Fibroblast of the conjunctiva (primary cell): ENCODE measurements at places on chromosomes 6 and 20.

- DNase-seq, result no peak
Observed at GRCh38 chr6:145028144-145028818, 707.0 kb downstream of the EPM2A start.

DNA sequence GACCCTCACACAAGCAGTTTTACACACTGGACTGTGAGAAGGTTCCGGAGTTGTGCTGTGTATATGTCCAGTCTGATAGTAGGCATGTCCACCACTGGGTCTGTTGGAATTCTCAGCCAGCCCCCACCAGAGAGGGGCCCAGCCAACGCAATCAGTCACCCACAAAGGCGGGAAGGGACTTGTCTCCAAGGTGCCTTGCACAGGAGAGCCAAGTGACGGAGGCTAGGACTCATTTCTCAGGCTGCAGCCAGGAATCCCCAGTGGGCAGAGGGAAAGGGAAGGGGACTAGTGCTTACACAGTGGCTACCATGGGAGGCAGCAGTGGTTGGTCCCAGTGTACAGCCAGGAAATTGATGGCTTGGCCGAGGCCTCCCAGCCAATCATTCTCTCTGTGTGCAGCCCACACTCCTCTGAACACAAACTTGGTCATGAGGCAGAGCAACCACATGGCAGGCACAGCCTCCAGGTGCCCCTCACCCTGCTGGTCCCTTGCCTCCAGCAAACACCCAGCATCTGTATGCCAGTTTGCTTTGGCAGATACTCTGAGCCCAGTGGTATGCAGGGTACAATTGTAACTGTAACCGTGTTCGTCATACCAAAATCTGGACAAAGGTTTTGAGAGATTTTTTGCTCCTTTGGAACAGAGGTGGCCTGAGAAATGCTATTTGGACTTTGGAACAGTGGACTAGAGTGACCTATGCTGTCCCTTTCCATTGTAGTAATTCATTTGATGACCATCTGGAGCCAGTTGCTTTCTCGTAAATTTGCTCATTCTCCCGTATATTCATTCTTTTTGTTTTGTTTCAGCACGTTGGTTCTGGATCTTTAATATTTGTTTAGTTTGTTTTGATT lies 72.9 kb upstream of the MYL9 start:
- DNase-seq, result no peak

DNA sequence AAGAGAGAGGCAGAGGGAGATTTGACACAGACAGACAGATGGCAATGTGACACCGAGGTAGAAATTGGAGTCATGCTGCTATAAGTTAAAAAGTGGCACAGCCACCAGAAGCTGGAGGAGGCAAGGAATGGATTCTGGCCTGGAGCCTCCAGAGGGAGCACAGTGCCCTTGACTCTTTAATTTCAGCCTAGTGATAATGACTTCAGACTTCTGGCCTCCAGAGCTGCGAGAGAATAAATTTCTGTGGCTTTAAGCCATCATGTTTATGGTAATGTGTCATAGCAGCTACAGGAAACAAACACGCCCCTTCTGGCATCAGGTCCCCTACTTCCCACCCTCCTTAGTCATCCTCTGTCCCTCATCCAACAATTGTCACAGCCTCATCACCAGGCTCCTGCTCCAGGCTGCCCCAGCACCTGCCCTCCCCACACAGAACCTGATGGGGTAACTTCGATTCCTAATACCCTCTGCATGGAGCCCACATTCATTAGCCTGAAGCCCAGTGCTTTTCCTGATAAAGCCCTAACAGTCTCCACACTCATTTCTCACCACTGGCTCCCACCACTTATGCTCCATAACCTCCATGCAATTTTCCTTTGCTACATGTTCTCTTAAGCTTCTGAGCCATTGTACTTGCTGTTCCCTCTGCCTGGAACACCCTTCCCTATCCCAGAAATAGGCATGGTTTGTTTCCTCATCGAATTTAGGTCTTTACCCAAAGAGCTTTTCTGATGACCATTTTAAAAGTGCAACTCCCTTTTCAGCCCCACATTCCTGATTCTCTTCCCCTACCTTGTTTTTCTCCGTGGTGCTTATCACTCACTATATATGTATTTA lies 69.7 kb upstream of the TOX2 start:
- peak; percentile 83 for DNase-seq

DNA sequence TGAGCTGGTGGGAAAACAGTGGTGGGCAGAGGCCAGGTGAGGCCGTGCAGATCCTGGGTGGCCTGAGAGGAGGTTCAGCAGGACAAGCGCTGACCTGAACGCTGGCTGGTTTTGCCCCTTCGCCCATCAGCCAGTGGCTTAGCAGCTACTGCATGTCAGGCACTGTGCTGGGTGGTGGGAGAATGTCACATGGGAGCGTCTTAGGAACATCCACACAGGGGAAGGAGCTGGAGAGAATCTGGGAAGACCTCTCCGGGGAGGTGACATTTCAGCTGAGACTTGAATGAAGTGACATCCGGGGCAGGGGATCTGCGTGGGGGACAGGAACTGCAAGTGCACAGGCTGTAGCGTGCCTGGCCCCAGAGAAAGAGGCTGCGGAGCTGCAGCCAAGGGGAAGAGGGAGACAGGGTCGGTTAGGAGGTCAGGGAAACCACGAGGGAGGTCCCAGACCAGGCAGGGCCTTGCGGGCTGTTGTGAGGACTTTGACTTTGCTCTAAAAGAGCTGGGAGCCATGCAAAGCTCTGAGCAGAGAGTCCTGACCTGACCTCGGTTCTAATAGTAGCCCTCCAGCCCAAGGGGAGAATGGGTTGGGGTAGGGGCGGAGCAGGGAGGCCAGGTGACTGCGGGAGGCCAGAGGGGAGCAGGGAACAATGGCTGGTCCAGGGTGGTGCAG lies 156.8 kb upstream of the PTPN1 start:
- DNase-seq, result no peak

DNA sequence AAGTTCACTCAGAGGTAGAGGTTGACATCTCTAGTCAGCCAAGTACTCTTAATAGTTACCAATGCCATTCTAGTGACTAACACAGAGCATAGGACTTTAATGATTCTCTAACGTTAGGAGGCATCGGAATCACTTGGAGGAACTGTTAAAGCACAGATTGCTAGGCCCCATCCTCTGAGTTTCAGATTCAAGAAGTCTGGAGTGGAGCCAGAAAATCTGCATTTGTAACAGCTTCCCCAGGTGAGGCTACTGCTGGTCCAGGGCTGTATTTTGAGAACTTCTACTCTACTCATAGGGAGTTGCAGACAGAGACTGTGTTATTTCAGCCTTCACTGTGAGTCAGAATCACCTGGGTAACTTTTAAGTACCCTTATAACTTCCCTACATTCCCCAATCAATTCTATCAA lies 5.7 kb downstream of the LMBRD1 start:
- DNase-seq, result no peak

DNA sequence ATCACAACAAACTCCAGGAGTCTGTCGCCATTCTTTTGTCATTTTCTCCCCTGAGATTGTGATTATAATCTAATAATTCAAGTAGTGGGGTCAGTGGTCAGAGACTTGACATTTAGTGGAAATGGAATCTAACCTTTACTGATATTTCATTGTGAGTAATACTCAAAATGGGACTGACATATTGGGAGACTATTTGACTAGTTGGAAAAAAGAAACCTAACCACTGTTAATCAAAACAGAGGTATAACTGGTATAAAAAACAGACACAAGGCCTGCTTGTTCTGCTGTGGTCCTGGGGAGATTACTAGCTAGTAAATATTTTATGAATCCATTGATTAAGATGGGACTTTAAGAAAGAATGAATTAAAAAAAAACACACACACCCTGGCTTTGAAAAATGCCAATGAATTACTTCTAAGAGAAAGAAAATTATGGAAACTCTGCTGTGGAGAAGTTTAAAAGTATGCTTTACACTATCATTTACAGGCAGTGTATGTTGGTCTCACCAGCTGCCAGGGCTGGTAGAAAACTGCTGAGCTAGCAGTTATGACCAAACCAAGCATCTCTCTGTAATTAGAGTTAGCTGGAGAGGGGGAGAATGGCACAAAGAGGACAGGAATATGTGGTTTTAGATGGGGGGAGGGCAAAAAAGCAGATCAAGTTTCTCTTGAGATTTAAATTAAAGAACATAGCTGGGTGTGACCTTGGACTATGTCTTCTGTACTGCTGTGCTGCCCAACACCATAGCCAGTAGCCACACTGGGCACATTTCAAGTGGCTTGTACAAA lies 103.7 kb downstream of the FYN start:
- DNase-seq, result no peak
